Stimulated activated CD4-positive, alpha-beta T cell treated with anti-CD3 and anti-CD28 coated beads, TNF-alpha, amount 100 ng/mL, for 1 hour (primary cell): ENCODE measurements at places on chromosomes 4 and X.

DNA sequence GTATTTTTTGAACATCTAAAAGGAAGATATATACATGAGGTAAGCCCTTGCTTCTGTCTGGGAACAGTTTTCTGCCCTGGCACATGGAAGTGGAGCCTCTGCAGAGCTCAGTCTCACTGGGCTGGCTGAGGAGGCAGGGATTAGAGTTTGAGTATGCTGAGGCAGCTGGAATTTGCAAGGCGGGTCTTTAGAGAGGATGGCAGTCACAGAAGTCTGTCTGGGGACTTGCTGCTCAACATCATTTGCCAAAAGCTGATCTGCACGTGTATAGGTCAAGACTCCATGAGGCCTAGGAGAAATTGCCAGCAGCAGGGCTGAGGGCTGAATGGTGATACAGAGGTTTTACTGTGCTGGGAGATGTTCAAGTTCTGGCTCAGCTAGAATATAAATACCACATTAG, 163.6 kb upstream of the ANK2 start:
- DNase-seq: no peak

- no peak for DNase-seq
These were observed 74.2 kb downstream of the PRKX start for GRCh38 chrX:3639236-3639635.

- DNase-seq: no peak
These were observed 688 bp downstream of the GPR101 start for GRCh38 chrX:137032841-137033773.

- no peak for DNase-seq
These were observed 34.8 kb downstream of the ZFP42 start for GRCh38 chr4:188030401-188030800.

DNA sequence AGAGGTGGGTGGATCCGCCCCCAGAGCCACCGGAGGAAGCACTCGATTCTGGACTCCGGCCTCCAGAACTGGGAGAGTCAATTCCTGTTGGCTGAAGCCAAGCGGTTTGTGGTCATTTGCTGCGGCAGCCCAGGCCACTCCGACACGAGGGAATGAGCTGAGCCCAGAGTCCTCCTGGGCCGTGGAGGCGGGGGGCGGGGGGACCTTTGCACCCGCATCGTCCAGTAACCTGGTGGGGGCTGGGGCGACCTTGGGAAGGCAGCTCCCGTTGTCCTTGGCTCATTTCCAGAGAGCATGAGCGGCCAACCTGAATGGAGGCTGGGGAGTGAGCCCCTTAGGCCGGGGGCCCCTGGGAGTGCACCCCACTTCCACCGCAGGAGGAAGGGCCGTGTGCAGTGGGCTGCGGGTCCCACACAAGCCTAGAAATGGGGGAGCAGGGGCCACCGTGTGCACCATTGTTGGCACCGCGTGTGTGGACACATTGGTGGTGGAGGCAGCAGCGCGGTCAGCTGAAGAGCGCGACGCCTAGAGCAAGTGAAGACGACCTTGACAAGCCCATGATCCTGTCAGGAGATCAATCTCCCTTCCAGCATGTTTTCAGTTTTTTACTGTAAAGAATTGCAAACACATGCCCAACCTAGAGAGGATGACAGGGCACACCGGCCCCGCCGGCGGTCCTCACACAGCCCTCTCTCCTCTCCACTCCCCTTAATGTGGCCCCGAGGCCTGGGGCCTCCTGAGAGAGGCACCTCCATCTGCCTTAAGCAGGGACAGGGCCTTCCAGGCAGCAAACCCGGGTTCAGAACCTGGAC, 19.9 kb upstream of the DUSP9 start:
- no peak for DNase-seq

DNA sequence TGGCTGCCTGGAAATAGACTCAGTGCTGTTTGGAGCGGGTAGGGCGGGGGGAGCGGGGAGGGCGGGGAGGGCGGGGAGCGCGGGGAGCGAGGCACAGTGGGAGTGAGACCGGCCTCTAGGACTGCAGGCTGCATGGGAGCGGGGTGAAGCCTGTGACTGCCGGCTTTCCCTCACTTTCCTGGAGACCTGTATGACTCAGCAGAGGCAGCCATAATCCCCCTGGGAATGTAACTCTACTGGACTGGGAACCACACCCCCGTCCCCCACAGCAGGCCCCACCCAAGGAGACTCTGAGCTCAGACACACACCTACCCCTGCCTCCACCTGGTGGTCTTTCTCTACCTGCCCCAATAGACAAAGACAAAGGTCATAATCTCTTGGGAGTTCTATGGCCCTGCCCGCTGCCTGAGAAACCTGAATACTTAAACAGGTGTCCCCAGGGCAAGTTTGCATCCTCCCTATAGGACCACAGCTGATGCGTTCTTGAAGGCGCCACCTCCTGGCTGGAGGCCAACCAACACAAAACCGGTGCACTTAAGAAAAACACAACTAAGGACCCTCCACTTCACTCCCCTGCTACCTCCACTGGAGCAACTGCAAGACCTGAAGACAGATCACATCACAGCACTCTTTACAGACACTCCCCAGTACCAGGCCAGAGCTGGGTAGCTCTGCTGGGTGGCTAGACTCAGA, 18.0 kb downstream of the HDAC8 start:
- no peak for DNase-seq

GRCh38 chrX:95893636-95894035, 791.0 kb upstream of the DIAPH2 start:
- DNase-seq: no peak

GRCh38 chr4:152981278-152981677, 45.2 kb downstream of the FHDC1 start:
- no peak for DNase-seq

DNA sequence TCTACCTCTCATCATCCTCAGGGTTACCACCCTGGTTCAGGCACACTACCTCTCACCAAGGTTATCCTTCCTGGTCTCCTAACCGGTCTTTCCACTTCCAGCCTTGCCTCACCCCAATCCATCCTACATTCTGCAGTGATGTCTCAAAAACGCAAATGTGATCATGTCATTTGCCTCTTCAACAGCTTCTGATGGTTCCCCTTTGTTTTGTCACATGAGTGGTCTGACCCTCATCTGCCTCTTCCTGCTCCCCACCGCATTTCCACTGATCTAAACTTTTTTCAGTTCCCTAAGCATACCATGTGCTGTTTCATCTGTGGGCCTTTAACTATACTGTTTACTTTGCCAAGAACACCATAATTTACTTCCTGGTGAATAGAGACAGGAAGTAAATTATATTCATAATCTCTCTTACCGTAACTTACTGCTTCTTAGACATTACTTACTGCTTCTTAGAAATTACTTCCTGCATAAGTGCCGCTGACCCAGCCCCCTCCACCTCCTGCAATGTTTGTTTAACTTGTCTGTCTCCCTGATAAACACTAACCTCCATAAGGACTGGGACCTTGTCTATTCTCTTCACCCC, 27.1 kb upstream of the NSUN7 start:
- no peak for DNase-seq
